Skeletal muscle tissue (tissue), 5 donors: ENCODE measurements at places on chromosomes 12 and 14. TPM values are rescaled to one million over a fixed set of nuclear protein-coding genes. Genes with fewer than 3 reads are reported as not detected.

TRIM9 gene
- total RNA-seq, result 1.0 TPM

ARG2 gene
- total RNA-seq, result 1.0 TPM

SERPINA9 gene
- not detected for total RNA-seq

BBS10 gene
- 12.0 TPM for total RNA-seq

DIO2 gene
- total RNA-seq, result 1.6 TPM

OAS3 gene
- total RNA-seq, result 6.3 TPM

METAP2 gene
- 55.8 TPM for total RNA-seq

CCDC77 gene
- 14.6 TPM for total RNA-seq

KRT84 gene
- total RNA-seq, result not detected

SLC6A15 gene
- 0.52 TPM for total RNA-seq

LRRC9 gene
- total RNA-seq, result not detected

USP44 gene
- 1.0 TPM for total RNA-seq

SLC10A1 gene
- total RNA-seq, result not detected

FGF6 gene
- 16.2 TPM for total RNA-seq

PELI2 gene
- total RNA-seq, result 7.8 TPM

ITGB7 gene
- total RNA-seq, result 1.6 TPM

HOTAIR gene
- 2.1 TPM for total RNA-seq

TMEM119 gene
- 37.1 TPM for total RNA-seq

MYO1H gene
- total RNA-seq, result not detected

DNAI7 gene
- 1.6 TPM for total RNA-seq

IL26 gene
- total RNA-seq, result not detected

YARS2 gene
- 31.3 TPM for total RNA-seq

TUNAR gene
- total RNA-seq, result not detected

WNT1 gene
- total RNA-seq, result not detected

SERPINA3 gene
- not detected for total RNA-seq

CD4 gene
- 6.8 TPM for total RNA-seq

L2HGDH gene
- total RNA-seq, result 8.4 TPM
